Activated naive CD8-positive, alpha-beta T cell treated with anti-CD3 and anti-CD28 coated beads for 36 hours (primary cell): ENCODE measurements at places on chromosomes 12 and 14.
A peak's percentile ranks its signal among the peaks of the same experiment; 100 is the strongest.

- peak; percentile 56 for DNase-seq
Measured at GRCh38 chr14:99231850-99232713, 39.9 kb downstream of the BCL11B start.

DNA sequence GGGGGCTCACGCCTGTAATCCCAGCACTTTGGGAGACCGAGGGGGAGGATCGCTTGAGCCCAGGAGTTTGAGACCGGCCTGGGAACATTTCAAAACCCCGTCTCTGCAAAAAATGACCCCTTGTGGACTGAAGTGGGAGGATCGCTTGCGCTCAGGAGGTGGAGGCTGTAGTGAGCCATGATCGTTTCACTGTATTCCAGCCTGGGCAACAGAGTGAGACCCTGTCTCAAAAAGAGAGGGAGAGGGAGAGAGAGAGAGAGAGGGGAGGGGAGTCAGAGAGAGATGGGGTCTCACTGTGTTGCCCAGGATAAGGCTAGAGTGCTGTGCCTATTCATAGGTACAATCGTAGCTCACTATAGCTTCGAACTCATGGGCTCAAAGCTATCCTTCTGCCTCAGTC lies 2.8 kb downstream of the FGD4 start:
- no peak for DNase-seq

DNA sequence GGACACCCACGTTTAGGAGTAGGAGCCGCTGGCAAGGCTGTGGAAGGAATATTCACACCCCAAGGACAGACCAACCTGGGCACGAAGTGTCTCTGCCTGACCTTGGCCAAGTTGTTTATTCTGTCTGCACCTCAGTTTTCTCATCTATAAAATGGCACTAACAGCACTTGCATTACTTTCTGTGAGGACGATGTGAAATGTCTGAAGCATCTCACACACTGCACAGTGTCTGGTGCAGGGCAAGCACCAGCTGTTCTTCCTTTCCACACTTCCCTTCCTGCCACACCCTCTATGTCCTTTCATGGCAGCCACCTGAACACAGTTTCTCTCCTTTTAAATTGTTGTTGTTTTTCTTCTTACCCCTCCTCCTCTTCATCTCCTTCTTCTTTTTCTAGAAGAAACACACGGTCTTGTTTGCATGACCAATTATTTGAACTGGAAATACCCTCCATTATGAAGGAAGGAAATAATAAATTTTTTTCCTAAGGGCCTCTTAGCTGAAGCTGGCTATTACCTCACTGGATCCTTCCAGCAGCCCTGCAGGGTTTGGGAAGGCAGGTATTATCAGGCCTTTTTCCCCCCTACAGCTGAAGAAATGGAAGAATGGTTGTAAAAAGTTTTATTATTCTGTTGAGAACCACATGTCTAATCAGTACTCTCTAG lies 42.9 kb upstream of the ATP23 start:
- peak; percentile 16 for DNase-seq

GRCh38 chr14:73286598-73286997 lies 49.3 kb downstream of the PAPLN start:
- no peak for DNase-seq

DNA sequence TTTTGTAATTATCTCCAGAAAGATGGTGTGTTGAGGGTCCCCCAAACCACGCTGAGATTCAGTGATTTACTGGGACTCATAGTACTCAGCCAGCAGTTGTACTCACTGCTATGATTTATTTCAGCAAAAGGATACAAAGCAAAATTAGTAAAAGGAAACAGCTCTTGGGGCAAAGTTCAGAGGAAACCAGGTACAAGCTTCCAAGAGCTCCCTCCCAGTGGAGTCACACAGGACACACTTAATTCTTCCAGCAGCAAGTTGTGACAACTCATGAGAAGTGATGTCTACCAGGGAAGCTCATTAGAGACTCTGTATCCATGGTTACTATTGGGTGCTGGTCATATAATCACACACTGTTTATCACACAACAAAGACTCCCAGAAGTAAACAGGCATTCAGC lies 38.7 kb downstream of the TTC8 start:
- DNase-seq = no peak

GRCh38 chr12:6059860-6060565 lies 64.5 kb downstream of the VWF start:
- no peak for DNase-seq

DNA sequence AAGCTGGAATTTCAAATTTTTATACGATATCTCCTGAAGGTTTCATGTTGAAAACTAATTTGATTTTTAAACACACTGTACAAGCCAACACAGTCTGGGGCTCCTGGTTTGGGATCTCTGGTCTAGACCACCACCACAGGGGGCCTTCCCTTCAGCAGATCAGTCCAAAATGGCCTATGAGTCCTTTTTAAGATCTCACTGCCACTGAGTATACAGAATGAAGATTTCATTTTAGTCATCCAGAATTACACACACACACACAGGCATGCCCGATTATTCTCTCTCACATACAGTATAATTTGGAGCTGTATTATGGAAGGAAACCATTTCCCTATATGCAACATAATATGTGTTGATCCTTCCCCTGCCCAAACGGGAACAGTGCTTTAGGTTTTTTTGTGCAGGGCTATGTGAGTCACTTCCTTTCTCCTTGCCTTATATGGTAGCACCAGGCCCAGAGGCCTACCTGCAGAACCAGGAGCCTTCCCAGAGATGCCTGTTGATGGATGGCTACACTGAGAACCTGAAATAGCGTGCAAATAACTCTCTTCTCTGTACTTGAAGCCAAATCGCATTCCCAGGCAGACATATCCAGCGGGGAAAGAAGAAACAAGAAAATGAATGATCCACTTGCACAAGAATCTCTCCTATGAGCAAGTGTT lies 28.1 kb upstream of the WNK1 start:
- no peak for DNase-seq

DNA sequence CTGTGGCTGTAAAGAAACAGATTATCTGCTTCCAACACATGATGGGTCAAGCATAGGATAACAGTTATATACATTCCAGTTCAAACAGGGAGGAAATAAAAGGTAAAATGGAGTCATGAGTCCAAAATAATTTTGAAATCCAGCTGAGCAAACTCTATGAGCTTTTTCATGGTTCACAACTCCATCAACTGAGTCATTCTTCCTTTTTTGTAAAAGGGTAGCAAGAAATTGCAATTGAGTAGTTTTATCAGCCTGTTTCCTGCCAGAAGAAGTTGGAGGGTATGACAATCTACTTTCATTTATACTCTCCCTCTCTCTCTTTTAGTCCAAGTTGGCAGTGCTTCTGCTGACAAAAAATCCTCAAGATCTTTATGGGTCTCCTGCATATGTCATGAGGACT lies 95.6 kb downstream of the CPNE8 start:
- DNase-seq = no peak

- no peak for DNase-seq
Measured at GRCh38 chr12:12510551-12510950, 52.1 kb downstream of the DUSP16 start.

DNA sequence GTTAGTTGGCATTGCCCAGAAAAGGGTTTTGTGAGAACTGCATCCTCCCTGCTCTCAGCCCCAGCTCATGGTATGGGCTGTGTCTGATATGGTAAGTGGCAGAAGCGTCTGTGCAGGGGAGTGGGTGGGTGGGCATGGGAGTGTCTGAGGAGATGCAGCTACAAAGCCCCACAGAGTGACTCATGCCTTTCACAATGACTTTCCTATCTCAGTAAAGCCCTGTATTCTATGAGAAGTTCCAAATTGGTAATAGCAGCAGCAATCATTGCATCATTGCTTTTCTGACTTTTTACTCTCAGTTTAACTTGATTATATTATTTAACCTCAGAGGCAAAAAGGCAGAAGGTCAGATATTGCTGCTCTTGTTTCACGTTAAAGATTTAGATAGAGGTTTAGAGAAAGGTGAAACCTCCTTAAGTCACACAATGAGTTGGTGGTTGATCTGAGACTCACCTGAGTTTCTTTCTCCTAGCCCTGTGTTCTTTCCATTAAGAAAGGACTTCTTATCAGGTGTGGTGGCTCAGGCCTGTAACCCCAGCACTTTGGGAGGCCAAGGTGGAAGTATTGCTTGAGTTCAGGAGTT lies 171.7 kb downstream of the SLC5A8 start:
- peak; percentile 5 for DNase-seq

DNA sequence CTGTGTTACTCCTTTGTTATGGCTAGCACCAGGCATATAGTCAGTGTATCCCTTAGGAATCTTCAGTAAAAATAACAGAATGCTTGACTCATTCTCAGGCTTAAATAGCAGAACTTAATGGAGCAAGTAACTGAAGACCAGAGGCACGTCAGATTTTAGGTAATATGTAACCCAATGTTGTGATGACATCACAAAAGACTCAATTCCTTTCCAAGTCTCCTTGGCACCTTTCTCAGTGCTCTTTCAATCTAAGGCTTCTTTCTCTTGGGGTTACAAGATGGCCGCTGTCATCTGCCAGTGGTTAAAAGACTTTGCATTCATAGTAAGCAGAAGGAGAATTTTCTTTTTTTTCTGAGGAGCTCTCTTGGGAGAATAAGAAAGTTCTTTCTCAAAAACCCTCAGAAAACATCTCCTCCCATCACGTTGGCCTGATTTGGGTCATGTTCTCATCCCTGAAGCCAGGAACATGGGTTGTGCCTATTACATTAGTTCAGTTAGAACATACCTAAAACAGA lies 33.4 kb upstream of the DCN start:
- DNase-seq = no peak
